ENCODE measurements at places on chromosomes 1 and 21.

- no peak for DNase-seq
Observed at GRCh38 chr1:206495493-206496046, 11.8 kb upstream of the RASSF5 start.

DNA sequence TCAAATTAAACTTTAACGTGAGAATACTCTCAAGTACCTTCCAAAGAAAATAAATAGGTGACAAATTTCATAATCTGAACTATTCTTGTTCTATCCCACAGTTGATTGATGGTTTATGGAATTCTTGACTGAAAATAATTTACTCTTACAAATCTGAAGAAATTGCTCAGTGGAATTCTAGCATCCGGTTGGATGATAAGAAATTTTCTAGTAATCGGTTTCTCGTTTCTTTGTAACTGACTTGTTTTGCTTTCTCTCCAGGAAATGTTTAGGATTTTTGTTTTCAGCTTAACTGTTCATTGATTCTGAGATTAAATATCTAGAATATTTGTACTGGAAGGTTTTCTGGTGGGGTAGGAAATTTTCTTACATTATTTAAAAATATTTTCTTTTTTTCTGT lies 558.9 kb upstream of the ADAMTS5 start:
- DNase-seq, result no peak

GRCh38 chr1:181440510-181440909 lies 42.8 kb upstream of the CACNA1E start:
- DNase-seq, result no peak

DNA sequence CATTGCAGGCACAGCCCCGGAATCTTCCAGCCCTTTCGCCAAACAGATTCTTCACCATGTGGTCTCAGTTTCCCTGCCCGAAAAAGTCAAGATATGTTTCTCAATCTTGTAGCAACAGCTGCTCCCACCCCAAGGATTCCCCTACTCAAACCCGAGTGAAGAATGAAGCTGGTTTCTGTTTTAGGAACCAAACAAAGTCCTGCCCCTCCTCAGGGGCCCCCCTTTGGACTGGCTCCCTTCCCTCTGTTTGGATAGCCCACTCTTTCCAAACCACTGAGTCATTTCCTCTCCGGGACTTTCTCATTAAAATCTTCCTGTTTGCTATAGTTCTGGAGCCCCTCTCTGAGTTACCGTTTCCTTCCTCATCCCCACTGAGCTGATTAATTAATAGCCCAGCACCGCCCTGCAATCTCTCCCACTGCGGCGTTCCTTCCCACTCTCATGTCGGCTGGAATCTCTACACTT lies 100.9 kb downstream of the TSEN15 start:
- no peak for DNase-seq

DNA sequence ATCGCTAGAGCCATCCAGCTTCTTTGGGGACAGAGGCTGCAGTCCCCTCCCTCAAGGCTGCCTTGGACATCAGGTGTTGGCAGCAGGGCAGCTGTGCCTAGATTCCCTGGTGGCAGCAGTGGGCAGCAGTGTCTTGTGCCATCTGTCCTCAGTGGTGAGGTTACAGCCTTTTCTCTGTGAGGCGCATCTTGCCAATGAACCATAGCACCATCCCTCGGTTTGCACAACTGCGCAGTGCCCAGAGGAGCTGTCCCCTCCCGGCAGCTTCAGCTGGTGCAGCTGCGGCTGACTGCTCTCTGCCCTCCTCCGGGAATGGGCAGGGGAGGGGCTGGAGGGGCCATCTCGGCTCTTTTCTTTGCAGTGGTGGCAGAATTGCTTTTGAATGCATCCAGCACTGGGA lies 59.0 kb upstream of the C8B start:
- no peak for DNase-seq

GRCh38 chr1:206112600-206113301 lies 4.4 kb downstream of the AVPR1B start:
- no peak for DNase-seq

GRCh38 chr21:37079211-37079824 lies 6.3 kb downstream of the TTC3 start:
- no peak for DNase-seq
